Stimulated activated CD4-positive, alpha-beta T cell treated with anti-CD3 and anti-CD28 coated beads, Interleukin-12 subunit alpha, Interleukin-12 subunit beta, amount 100 ng/mL, for 4 hours (primary cell): ENCODE measurements at places on chromosomes 16 and 17.

DNA sequence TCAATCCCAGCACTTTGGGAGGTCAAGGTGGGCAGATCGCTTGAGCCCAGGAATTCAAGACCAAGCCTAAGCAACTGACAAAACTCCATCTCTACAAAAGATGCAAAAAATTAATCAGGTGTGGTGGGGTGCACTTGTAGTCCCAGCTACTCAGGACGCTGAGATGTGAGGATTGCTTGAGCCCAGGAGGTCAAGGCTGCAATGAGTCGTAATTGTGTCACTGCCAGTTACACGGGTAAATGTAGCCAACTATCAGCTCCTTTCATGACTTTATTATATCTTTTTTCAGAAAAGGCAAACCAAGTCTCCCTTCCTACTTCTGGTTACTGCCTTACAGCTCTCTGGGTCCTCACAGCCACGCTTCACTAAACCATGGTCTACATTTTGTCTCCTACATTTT, 4.0 kb downstream of the SDF2 start:
- DNase-seq: no peak

GRCh38 chr16:76268824-76269223, 8.4 kb upstream of the CNTNAP4 start:
- DNase-seq: no peak

DNA sequence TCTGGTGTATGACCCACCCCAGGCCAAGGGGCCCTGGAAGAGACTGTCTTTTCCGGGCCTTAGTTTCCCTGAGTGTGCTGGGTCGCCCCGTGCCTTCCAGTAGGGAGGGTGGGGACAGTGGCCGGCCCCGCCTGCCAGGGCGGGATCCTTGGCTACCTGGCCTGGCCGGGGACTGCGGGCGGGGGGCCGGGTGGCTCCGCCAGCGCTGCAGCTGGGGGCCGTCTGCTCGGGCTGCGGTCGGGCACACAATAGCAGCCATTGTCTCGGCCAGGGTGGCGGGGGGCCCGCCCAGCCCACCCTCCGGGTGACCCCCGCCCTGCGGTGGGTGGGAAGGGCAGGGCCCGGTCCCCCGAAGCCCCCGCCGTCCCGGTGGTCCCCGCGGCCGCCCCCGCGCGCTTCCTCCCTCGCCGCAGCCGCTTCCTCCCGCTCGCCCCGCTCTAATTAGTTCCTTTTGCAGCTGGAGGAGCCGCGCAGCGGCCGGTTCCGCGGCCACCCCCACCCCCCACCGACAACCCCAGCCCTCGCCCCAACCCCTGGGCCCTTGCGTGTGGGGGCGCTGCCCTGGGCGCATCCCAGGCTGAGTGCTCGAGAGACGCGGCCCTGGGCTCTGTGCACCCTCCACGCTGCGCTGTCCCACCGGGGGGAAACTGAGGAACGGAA, 11.6 kb downstream of the GLIS2 start:
- no peak for DNase-seq

DNA sequence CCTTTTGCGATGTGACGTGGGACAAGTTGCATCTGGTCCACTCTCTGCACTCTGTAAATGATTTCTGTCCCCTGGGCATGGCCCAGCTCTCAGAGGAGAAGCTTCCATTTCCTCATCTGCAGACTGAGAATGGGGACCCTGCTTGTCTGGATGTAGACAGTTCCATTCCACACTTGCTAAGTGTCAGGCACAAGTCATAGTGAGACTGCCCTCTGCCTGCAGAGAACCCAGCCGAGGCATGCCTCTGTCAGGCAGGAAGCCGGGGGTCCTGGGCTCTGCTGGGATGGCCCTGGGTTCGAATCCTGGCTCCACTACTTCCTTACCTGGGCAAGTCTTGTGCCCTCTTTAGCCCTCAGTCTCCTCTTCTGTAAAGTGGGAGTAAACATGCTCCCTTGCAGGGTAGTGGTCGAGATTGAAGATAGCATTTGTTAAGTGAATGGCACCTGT, 4.1 kb downstream of the MAP2K3 start:
- no peak for DNase-seq
